ENCODE measurements at places on chromosomes 11 and 22. TPM values are rescaled to one million over a fixed set of nuclear protein-coding genes. Genes with fewer than 3 reads are reported as not detected.
A peak's percentile ranks its signal among the peaks of the same experiment; 100 is the strongest.

Gene LMO1
- 0.39 TPM for total RNA-seq

Gene LRFN4
- 70.3 TPM for total RNA-seq

Gene PRG2
- total RNA-seq, result not detected

Gene SHANK3
- total RNA-seq, result 9.7 TPM

Gene C11orf91
- total RNA-seq, result 0.22 TPM

Gene P2RX6
- 0.13 TPM for total RNA-seq

Gene MAPK1
- total RNA-seq, result 95.9 TPM

Gene MFRP
- total RNA-seq, result not detected

Gene CSF2RB
- 0.07 TPM for total RNA-seq

Gene ANO9
- 16.6 TPM for total RNA-seq

- no peak for DNase-seq
Observed at GRCh38 chr11:23767576-23767975, 729.3 kb upstream of the LUZP2 start.

GRCh38 chr11:94511932-94512781, at the start of gene C11orf97:
Gene C11orf97, plus strand, starts transcription at chr11:94512461. Its CDS starts 68 bp downstream, at chr11:94512529.
- DNase-seq, result peak; percentile 86

GRCh38 chr22:47878460-47878859, 1116.0 kb downstream of the TBC1D22A start:
- DNase-seq, result no peak

- DNase-seq, result peak; percentile 47
Observed at GRCh38 chr11:24155792-24156191, 341.1 kb upstream of the LUZP2 start.

DNA sequence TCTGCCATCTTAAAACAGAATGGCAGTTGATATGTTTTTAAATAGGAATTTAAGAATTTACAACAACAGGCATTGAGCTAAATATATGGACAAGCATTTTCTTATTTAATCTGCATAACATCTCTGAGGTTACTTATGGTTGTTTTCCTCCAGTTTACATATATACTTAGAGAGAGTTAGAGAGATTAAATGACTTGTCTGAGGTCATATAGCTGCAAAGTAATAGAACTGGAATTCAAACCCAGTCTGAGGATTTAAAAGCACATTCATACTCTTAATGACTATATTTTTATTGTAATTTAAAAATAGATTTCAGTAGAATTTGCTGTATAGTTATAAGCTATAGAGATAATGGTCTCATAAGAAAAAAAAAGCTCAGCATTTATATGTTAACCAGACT, 81.4 kb upstream of the GRIK4 start:
- DNase-seq, result no peak

DNA sequence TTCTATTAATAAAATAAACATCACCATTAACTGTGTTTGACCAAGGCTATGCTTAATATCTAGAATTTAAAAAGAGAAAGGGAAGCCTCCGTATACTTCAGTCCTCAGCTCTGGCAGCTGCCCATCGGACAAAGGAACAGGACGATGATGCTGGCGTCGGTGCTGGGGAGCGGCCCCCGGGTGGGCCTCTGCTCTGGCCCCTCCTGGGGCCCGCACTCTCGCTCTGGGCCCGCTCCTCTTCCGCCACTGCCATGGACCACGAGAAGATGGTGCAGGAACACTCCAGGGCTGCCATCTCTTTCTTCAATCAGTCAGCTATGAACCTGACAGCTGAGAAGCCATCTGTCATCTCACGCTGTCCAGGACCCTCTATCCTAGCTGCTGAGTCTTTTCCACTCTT, 25.3 kb downstream of the PDHX start:
- no peak for DNase-seq

GRCh38 chr11:1481861-1482441, 4.6 kb downstream of the MOB2 start:
- no peak for DNase-seq

GRCh38 chr22:31764785-31765184, 11.0 kb downstream of the DEPDC5 start:
- no peak for DNase-seq

- DNase-seq, result no peak
Observed at GRCh38 chr22:18013947-18014346, 10.4 kb downstream of the MICAL3 start.

- no peak for DNase-seq
Observed at GRCh38 chr11:12389676-12390657, 12.6 kb downstream of the PARVA start.

DNA sequence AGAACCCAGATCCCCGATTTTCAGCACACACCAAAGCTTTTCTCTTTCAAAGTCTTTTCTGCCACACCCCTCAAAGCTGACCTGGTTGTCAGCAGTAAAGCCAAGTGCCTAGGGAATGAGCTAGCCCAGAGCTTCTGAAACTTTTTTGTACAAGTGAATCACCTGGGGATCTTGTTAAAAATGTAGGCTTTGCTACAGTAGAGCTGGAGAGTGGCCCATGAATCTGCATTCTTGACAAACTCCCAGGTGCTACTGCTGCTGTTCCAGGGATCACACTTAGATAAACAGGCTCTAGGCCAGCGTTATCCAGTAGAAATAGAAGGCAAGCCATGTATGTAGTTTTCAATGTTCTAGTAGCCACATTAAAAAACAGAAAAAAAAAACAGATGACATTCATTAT, 21.8 kb upstream of the NAV2 start:
- DNase-seq, result no peak

DNA sequence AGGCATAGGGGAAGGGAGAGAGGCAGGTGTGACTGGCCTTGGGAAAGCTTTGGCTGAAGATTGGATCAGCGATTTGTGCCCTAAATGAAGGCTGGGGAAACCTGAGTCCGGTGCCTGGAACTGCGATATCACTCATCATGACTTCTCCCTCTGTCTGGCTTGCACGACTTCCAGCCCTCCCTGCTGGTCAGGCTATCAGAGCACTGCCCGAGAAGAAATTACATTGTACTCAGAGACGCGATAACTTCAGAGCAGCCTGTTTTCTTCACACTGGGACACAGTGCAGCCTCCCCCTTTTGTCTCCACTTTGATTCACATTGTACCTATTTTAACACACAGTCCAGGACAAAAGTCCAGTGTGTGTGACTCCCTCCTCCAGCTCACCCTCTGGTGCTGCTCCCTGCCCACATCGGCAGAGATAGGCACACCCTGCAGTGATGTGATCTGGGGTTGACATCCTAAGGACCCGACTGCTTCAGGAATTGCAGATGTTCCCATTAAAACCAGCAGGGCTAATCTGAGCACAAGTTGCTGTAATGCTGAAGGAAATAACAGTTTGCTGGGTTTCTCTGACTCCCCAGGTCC, 62.1 kb upstream of the CADM1 start:
- no peak for DNase-seq

GRCh38 chr22:32574958-32575910, 100.6 kb downstream of the FBXO7 start:
- DNase-seq, result no peak

GRCh38 chr11:34631737-34632104, 10.8 kb downstream of the EHF start:
- no peak for DNase-seq

DNA sequence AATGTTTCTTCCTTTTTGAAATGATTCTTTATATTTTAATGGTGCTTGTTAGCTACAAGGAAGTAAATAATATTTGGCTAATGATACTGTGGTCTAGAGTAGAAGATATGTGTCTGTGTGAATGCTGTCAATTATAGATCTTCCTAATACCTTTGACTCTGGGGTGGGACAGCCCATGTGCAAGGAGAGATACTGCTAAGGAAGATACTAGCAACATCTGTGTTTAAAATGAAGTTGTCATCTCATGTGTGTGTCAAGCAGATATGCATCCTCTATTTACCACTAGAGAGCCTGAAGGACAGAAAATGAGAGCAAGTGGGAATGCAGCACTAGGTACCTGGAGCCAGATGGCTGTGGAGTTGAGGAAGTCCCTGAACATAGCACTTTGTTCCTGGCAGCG, 34.1 kb downstream of the PPME1 start:
- no peak for DNase-seq

DNA sequence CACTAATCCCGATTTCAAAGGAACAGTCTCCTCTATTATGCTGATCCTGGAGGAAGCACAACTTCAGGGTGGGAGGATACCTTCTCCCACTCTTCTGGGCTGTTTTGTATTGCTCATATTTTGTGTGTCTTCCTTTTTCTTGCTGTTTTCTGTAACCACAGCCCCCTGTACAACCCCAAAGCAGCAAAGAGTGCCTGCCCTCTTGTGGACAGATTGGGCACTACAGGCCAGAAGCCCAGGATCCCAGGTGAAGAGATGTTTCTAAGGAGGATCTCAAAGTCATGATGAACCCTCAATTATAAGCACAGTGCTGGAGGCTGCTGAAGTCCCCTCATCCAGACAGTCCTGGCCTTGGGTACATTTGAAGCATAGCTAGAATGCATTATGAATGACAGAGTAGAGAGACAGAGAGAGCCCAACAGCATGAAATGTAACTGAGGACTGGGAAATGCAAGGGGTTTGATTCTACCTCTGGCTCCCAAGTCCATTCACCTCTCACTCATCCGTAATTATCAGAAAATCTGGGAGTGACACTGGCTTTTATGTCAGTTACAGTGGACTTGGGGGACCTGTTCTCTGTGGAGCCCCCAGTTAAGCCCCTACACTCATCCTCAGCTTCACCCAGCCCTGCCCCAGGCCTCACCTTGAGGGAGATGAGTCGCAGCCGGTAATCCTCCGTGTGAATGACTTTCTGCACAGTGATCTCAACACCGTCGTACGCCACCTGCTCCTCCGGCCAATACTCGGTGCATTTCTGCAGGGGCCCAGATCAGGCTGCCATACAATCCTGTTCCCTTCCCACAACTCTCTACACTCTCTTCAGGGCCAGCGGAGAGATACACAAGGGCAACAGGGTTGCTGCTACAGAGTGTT, 6.2 kb upstream of the IGSF22 start:
- DNase-seq, result peak; percentile 77

- no peak for DNase-seq
Observed at GRCh38 chr22:25156736-25157135, 42.9 kb upstream of the CRYBB3 start.

- no peak for DNase-seq
Observed at GRCh38 chr11:126914166-126914565, 86.4 kb downstream of the KIRREL3 start.

- no peak for DNase-seq
Observed at GRCh38 chr11:86575927-86576326, 96.5 kb downstream of the ME3 start.

GRCh38 chr11:56816259-56816658, 67.8 kb upstream of the OR9G4 start:
- no peak for DNase-seq

- DNase-seq, result no peak
Observed at GRCh38 chr11:33187998-33188722, 26.9 kb upstream of the CSTF3 start.

- DNase-seq, result no peak
Observed at GRCh38 chr11:119024430-119025098, 6.0 kb downstream of the TRAPPC4 start.

- DNase-seq, result no peak
Observed at GRCh38 chr11:118240999-118241763, 11.0 kb downstream of the MPZL3 start.

DNA sequence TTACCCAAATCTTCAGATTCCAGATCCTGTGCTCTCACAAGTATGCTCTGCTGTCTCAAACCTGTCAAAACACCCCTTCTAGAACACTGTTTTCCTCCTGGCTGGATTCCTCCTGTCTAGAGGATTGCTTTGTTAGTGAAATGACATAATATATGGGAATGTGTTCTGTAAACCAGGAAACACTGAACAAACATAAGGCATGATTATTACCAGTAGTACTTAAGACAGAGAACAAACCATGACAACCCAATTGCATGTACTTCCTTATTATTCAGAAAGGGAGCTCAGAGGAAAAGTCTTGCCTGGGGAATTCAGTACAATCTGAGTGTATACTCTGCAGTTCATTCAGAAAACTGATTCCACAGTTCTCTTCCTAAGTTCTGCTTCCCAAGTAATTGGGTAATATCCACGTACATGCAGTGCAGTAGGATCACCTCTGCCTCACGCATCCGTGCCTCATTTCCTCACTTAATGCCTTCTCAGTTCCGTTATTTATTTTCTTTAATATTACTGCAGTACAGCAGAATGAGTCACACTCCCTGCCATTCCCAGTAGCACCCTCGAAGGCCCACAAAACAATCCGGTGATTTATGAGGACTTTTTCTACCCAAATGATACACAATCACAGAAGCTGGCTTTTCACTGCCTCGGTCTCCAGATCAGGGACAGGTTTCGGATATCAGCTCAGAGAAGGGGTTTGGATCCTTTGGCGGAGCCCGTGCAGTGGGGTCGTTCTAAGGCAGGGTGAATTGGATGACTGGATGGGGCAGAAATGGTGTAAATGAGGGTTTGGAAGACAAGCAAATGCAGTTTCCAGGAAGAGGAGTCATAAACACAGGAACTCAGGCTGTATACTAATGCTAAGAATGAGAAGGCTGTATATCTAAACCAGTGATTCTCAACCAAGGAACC, 896.9 kb downstream of the KCNA4 start:
- DNase-seq, result no peak

- peak; percentile 70 for DNase-seq
Observed at GRCh38 chr11:59011655-59012397, 72.5 kb downstream of the GLYATL1 start.
